ENCODE measurements at places on chromosomes 12 and 14.
A peak's percentile ranks its signal among the peaks of the same experiment; 100 is the strongest.

- DNase-seq: no peak
Observed at GRCh38 chr14:61672796-61673195, 22.5 kb upstream of the HIF1A start.

GRCh38 chr12:15116086-15116485, 105.1 kb downstream of the RERG start:
- no peak for DNase-seq

DNA sequence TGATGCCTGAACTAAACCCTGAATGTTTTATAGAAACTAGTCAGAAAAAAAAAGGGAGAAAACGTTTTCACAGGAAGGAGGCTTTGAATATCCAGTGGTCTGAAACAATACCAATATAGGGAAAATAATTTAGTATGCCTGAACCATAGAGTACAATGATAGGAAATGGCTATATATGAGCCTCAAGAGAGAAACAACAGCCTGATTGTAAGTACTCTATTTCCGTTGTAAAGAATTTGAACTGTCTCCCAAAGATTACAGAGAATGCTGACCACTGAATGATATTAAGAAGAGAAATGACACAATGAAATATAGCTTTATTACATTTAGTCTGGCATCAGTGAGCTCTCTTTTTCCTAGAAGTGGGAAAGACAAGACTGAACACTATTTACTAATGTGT, 5.5 kb upstream of the GABARAPL1 start:
- no peak for DNase-seq

- DNase-seq: no peak
Observed at GRCh38 chr12:20757-21156, 45.8 kb upstream of the IQSEC3 start.

DNA sequence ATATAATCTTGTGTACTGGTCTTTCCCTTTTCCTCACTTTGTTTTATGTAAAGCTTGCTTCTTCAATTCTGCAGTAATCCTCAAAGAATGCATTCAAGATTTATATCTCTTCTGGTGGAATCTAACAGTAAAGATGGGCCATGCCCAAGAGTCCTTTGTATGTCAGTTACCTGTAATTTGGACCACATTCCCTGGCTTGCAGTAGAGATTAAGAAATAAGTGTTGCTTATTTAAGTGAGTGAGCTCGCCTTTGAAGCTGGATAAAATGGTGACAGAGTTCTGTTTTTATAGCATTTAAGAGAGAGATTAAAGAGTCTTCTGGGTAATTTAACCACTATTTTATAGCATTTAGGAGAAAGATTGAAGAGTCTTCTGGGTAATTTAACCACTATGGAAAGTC, 262.1 kb upstream of the ATP2B1 start:
- no peak for DNase-seq

DNA sequence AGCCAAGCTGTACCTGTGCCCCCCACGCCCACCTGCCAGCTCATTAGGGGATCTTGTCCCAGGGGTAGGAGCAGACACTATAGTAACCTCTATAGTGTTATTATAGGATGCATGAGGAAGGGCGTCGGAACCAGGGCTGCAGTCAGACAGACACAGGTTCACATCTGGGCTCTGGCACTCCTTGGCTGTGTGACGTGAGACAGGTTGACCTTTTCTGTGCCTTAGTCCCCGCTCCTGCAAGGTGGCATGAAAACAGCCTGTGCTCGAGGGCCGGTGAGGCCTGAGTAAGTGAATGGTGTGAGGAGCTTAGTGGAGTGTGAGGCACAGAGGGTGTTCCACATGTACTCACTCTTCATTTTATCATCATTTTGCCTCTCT, 19.0 kb downstream of the ASB2 start:
- DNase-seq: no peak

DNA sequence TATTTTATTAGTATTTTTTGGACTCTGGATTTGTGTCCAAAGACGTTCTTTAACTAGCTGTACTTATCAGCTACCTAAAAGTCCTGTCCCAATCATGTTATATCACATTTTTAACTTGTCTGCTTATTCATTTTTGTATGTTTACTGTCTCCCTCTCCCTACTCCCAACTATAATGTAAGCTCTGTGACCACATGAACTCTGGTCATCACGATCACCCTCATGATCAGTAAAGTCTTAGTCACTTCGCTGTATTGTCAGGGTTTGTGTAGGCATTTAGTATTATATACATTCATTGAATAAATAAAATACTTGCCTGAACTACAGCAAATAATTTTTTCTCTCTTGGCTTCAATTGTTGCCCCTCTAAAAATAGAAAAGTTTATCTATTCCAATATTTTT, 211.0 kb downstream of the PIK3C2G start:
- no peak for DNase-seq

- DNase-seq: peak; percentile 49
Observed at GRCh38 chr12:48351022-48351708, 446 bp upstream of the ZNF641 start.

DNA sequence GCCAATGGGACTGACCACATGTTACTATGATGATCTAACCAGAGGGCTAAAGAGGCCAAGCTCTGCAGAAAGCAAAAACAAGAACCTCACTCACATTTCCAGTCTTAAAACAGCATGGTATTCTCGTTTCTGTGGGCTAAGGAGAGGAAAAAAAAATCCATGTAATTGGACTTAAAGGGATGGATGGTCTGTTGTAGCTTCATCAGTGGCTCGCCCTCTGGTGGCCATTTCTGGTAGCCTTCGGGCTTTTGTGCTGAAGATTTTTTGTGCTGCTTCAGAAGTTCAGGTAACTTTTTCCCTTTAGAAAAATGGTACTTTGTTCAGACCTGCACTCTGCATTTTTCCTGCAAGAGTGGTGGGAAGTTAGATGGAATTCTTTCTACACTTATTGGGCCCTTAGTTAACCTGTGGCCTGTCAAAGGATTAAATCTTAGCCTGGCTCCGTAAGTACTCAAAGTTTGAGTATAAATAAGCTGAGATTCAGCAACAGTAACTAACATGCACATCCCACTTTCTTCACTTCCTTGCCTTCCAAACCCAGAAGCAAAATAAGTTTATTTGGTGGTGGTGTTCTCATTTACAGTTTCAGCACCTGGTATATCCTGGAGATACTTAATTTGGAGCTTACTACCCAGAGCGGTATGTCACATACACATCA, 22.3 kb downstream of the DCAF4 start:
- DNase-seq: no peak

DNA sequence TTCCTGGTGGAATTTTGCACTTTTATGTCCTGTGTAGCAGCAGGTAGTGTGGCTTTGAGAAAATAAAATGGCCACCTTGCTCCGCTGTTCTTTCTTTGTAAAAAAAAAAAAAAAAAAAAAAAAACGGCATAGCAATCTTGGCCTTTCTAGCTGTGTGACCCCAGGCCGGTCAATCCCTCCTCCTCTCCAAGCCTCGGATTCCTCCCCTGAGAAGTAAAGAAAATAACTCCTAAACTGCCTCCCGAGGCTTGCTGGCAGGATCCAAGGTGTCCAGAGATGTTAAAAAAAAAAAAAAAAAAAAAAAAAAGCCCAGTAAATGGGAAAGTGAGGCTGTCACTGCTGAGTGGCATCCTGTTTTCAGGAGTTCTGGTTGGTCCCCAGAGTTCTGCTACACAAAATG, 23.9 kb upstream of the MAP1LC3B2 start:
- DNase-seq: no peak

DNA sequence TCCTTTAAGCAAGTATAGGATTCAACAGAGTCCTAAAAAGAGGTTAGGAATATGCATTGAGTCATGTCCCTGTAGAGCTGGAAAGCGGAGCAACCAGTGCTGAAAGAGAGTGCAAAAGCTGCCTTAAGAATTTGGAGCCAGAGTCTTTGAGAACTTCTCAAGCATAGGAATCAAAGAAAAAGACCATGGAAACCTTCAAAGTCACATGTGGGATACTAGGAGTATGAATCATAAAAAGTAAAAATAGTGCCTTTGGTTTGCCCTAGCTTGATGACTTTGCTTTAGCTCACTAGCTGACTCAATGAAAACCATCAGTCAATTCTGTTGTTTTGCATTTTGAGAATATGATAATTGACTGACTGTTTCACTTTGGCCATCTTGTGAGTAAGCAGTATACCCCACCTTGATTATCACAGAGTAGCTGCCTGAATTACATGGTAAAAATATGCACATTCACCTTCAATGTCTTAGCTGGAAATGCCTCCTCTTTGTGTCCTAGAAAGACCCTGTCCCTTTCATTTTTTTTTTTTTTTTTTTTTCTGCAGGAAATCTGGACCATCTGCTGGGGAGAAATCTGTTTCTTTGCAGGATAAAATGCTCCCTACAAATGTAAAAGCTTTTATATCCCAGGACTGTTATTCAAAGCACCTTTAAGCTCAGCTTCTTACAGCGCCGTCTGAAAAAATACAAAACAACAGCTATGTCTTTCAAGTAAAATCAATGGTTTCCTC, 248.6 kb upstream of the KRR1 start:
- no peak for DNase-seq

DNA sequence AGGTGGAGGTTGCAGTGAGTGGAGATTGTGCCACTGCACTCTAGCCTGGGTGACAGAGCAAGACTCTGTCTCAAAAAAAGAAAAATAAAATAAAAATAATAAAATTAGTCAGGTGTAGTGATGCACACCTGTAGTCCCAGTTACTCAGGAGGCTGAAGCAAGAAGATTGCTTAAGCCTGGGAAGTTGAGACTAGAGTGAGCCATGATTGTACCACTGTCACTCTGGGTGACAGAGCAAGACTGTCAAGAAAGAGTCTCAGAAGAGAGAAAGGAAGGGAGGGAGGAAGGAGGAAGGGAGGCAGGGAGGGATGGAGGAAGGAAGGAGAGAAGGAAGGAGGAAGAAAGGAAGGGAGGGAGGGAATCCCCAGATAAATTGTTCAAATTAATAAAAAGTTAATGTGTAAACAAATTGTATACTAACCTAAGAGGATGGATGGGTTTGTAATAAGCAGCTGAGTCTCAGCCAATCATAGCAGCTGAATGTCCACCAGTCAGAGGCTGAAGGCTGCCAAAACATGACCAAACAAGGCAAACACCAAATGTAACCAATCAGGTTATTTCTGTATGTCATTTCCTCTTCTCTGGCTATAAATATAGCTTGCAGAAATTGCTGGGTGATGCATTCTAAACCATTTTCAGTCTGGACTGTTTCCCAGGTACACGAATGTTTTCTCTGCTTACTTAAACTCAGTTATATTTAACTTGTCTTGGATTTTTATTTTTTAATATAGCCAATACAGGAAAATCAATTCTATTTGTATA, 6.1 kb upstream of the CDCA4 start:
- DNase-seq: no peak

DNA sequence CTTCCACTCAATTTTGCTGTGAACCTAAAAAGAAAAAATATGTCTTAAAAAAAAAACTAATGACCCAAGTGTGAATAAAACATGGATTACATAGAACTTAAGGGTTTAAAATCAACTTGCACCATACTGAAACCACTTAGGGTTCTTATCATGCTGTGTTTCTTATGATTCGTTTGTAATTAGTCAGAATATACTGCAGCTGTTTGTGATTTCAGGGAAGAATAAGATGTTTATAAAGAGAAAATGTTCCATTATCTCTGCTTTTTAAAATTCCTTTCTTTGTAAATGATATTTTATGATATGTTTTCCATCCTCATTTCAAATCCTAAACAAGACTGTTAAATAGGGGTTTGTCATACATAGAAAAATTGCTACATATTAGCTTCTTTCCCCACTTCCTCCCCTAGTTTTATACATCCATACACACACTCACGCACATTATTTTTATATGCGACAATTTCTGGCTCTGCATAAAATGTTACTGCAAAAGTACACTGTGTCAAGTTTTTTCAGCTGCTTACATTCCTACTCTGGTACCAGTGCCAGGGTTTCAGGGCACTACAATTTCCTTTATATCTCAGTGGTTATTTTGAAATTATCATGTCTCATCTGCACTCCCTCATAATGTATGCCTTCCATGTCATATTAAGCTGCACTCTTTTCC, 275.2 kb upstream of the GARIN6 start:
- DNase-seq: no peak

- no peak for DNase-seq
Observed at GRCh38 chr12:120358412-120359100, 10.4 kb downstream of the MSI1 start.

DNA sequence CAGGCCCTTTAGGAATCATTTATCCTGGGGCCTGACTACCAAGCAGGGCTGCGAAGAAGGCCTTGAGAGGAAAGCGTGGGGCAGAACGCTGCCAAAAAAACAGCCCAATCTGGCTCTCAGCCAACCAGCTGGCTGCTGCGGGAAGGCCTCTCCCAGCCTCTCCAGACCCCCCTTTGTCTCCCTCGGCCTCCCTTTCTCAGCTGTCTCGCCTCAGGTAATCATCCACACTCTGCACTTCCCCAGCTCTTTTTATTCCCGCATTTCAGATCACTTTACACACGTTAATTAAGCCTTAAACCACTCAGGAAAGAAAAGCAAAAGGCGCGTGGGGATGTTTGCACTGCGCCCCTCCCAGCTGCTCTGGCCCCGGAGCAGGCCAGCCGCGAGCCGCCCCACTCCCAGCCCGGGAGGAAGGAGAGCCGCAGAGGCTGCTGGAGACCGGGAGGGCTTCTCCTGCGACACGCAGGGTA, 208.2 kb upstream of the FOXN3 start:
- no peak for DNase-seq

DNA sequence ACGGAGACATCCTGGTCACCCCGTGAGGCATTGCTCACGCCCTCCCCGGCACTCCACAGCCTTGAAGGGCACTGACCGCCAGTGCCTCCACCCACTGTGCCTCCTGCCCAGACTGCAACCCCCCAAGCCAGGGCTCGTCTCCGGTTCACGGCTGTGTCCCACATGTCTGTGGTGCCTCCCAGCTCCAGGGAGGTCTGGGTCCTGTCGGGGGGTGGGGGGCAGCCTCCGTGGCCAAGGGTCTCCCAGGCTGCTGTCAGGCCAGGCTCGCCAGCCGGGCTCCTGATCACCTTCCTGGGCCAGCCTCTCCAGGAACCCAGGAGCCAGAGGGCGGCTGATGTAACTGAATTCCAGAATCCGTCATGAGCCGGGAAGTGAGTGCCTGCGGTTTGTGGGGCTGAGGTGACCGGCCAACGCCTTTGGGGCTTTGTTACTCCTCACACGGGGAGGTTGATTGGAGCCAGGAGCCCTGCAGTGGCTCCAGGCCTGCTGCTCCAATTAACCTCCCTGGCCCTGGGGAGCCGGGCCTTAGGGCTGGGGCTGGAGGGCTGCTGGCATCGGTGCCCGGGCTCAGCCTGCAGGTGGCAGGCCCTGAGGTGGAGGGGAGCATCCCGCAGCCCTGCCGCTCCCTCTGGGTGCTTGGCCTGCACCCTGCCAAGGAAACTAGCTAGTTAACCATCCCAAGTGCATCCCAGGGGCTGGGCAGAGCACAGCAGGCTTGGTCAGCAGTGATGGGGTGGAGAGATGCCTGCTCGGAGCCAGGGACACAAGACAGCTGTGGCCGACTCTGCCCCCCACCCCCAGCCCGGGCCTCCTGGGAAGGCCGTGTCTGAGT, 36.4 kb upstream of the FBRSL1 start:
- no peak for DNase-seq

GRCh38 chr14:77970646-77971045, 170.7 kb downstream of the ADCK1 start:
- DNase-seq: no peak

All from kidney epithelial cell (primary cell).